ENCODE measurements at places on chromosomes 3 and 15. TPM values are rescaled to one million over a fixed set of nuclear protein-coding genes. Genes with fewer than 3 reads are reported as not detected.

TJP1 gene
- 78.7 TPM for total RNA-seq

BCL2A1 gene
- total RNA-seq: 17.4 TPM

GOLGA6D gene
- total RNA-seq: not detected

A4GNT gene
- not detected for total RNA-seq

GOLGA8K gene
- total RNA-seq: 0.38 TPM

UBR1 gene
- total RNA-seq: 5.1 TPM

PTH1R gene
- total RNA-seq: 0.28 TPM

ALDH1L1 gene
- total RNA-seq: 0.19 TPM

KBTBD12 gene
- not detected for total RNA-seq

FAM174B gene
- 7.5 TPM for total RNA-seq
